ENCODE measurements at places on chromosomes 16 and 17. TPM values are rescaled to one million over a fixed set of nuclear protein-coding genes. Genes with fewer than 3 reads are reported as not detected.

Gene SLC7A6
- total RNA-seq, result 9.4 TPM

Gene UNC45B
- 146 TPM for total RNA-seq

Gene YPEL2
- total RNA-seq, result 21.9 TPM

Gene IRX6
- total RNA-seq, result not detected

Gene TMUB2
- 24.0 TPM for total RNA-seq

Gene SLC4A1
- total RNA-seq, result 47.0 TPM

Gene IGSF6
- 3.1 TPM for total RNA-seq

Gene NLRC5
- total RNA-seq, result 5.7 TPM

Gene ALOXE3
- total RNA-seq, result not detected

Gene ELP5
- total RNA-seq, result 28.2 TPM

Gene CACNG5
- total RNA-seq, result 0.52 TPM

Gene MT1G
- not detected for total RNA-seq

Gene KRTAP4-1
- not detected for total RNA-seq

Gene GPR139
- not detected for total RNA-seq

Gene ARL5C
- under 0.01 TPM for total RNA-seq

Gene SLC2A4
- 34.4 TPM for total RNA-seq

All from skeletal muscle tissue (tissue), 5 donors.